ENCODE measurements at places on chromosomes 1 and 21. TPM values are rescaled to one million over a fixed set of nuclear protein-coding genes. Genes with fewer than 3 reads are reported as not detected.

DNA sequence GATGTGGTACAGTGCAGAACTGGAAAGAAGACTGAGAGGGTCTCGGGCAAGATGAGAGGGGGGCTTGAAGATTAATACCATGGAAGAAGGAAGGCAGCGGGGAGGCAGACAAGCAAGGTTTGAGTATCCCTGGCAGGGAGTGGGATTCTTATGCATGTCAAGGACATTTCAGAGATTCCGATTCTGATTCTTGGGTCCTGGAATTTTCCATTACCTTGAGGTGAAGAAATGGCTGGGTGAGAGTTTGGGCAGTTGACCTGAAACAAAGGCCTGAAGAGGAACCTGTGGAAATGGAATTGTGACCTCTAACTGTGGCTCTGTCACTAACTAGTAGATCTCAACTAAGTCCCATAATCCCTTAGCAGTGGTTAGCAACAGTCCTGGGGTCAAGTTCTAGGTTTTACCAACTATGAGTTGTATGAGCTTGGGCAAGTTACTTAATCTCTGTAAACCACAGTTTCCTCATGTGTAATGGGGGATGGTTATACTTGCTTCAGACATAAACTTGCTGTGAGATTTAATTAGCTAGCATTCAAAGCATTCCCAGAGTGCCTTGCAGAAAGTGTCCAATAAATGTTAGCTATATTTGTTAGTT, 8.6 kb upstream of the ACTN2 start:
- no peak for DNase-seq

GRCh38 chr1:21335088-21335691, 44.9 kb upstream of the ECE1 start:
- DNase-seq, result peak; percentile 46

- peak; percentile 51 for DNase-seq
Observed at GRCh38 chr1:208235982-208236761, 8.0 kb downstream of the PLXNA2 start.

GRCh38 chr1:204493984-204494280, 673 bp downstream of the PIK3C2B start:
- peak; percentile 93 for DNase-seq

DNA sequence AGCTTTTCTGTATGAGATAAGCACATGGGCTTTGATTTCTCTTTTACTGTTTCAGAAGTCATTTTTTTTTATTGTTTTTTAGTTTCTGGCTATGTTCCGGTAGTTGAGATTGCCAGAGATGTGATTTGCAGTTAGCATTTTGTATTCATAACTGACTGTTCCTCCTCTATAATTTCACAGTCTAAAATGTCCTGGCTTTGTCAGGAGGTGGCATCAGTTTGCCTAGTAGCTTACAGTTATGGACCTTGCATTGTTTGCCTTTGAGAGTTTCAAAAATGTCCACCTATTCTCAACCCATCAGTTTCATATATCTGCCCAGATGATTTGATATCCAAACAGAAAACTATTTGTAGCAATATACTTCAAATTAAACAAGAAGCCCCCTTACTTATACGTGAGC, 39.5 kb upstream of the ST6GALNAC3 start:
- peak; percentile 37 for DNase-seq

DNA sequence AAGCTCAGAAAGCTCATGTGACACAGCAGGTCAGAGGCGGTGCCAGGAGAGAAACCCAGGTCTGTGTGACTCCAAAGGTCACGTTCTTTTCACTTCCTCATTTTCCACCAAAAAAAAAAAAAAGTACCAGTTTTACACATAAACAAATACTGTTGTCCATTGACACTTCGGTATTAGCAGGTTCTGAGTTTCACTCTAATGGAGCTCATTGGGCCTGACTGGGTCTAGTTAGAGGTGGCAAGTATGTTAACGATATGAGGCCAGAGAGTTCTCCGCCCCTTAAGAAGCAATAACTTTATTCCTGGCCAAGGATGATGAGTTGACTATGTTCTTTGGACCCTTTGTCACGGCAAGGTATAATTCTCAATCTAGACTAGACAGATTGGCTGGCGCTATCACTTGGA, 30.0 kb upstream of the SDE2 start:
- no peak for DNase-seq

DNA sequence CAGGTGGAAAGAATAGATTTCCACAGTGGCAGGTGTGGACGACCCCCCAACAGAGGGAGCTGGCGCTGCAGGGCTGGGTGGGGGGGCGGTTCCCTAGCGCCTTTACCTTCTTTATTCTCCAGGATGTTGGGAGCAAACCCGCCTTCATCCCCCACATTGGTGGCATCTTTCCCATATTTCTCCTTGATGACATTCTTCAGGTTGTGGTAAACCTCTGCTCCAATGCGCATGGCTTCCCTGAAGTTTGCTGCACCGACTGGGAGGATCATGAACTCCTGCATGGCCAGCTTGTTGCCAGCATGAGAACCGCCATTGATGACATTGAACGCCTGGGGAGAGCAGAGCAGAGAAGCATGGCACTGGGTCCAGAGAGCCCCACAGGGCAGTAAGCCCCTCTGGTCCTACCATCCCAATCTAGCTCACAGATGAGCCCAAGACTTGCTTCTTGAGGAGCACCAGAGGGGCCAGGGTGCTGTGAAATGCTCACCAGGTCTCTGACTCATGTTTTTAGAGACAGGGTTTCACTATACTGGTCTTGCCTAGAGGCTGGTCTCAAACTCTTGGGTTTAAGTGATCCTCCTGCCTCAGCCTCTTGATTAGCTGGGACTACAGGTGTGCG, 12.2 kb downstream of the ENO1 start:
- no peak for DNase-seq

DNA sequence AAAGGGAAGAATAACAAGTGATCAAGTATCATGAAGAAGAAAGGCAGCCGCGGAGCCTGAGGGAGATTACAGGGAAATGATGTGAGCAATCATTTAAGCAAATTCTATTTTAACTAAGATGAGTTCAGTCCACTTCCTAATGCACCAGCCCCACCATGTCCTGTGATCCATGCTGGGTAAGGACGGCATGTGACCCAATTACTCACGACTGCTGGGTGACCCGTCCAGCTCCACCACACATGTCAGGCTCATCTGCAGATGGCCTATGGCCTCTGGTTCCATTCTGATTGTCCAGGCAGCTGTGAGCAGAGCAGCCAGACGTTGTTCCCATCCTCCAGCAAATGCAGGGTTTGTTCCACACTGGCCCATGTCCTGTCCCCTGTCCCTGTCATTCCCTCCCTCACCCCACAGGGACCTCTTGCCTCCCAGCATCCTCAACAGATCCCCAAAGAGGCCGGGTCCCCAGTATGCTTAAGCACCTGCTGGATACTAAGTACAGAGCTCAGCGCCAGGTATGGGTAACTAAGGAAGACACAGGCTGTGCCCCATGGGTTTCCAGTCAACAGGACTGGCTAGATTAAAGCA, 87.9 kb downstream of the MATN1 start:
- no peak for DNase-seq

TMPRSS2 gene
- 16.2 TPM for total RNA-seq

NIBAN1 gene
- total RNA-seq, result 9.8 TPM

Data from thyroid gland (tissue), 4 donors.